GM12892 (cell line): ENCODE measurements at places on chromosomes 6 and 20.

DNA sequence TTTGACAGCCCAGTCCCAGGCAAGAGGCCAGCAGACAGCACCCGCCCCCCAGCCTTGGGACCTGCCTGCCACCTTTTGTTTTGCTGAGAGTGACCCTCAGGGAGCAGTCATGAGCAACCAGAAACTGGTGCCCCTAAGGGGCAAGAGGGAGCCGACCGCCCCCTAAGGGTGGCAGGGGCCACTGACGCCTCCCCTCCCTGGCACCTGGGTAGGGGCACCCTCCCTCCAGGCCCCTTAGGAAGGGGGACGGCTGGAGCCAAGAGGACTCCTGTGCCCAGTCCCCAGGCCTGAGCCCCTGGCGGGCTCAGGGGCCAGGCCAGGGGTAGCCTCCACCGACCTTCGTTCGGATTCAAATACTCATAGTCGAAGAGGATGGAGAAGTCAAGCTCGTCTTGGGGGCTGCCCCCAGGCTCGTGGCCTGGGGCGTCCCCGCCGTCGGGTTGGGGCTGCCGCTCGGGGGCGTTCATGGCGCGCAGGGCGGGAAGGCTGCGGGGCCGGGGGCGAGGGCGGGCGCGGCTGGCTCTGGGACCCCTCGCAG, 417 bp downstream of the NFATC2 start:
- DNase-seq: peak; percentile 59

- DNase-seq: no peak
Observed at GRCh38 chr6:3267162-3267561, 8.4 kb downstream of the PSMG4 start.

GRCh38 chr6:168162366-168162765, 83.4 kb upstream of the FRMD1 start:
- no peak for DNase-seq

DNA sequence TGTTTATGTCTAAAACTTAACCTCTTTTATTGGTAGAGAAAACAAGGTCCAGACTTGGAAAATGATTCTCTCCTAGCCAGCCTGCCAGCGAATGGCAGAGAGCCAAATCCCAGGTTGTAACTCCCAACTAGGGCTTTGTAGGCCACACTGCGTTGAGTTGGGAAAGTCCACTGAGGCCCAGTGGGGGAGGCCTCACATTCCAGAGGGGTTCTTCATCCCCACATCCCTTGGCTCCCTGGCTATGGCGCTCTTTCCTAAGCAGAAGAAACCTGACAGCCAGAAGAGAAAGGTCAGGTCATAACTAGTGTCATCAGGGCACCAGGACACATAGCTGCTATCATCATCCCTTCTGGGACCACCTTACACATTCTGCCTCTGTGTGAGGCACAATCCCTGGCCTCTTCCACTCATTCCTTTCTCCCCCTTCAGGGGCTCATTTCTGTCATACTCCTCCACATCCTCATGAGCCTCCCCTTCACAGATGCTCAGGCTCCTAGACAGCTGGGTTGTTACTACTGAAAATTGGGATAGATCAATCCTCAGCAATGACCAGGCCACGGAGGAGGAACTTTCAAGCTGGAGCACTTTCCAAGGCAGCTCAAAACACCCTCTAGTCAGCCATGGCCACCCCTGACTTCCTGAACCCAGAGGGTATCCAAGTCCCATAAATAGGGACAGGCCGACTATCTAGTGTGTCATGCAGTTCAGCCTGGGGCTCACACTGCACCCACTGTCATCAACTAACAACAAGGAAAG, 48.6 kb downstream of the TCP11 start:
- no peak for DNase-seq

GRCh38 chr6:31479933-31480535, 17.9 kb upstream of the MICB start:
- DNase-seq: no peak

DNA sequence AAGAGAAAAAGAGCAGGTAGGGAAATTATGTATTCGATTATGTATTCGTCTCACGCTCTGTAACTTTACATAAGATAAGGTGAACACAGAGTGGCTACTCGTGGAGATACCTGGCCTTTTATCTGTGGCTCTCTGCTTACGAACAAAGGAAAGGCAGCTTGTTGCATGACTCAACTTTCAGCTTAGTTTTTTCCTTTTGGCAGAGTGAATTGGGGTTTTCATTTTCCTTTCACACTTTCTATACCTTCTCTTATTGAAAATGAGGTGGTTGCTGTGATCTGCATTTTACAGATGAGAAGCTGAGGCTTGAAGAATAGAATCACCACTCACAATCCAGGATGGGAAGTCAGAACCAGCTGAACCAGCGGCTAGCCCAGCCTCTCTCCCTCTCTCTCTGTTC, 13.3 kb upstream of the KCNK15 start:
- DNase-seq: no peak

- DNase-seq: no peak
Observed at GRCh38 chr6:99011151-99011550, 63.4 kb upstream of the FBXL4 start.

GRCh38 chr20:52972965-52973819, 1.0 kb downstream of the TSHZ2 start:
- no peak for DNase-seq

DNA sequence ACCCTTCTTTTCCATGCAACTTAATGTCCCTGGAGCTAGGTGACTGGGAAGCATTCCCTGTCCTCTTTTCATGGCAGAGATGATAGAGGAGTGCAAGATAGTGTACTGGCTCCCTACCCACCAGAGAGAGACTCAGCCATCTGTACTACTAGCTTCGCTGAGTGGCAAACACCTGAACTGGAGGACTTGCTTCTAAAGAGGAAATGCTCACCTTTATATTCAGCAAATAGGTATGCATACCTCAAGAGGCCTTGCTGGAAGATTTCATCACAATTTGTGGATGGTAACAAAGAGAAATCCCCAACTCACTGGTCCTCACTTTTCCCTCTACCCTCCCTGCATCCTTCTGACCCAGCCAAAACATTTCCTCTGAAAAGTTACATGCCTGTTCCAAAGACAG, 124.1 kb downstream of the FOXA2 start:
- DNase-seq: no peak

DNA sequence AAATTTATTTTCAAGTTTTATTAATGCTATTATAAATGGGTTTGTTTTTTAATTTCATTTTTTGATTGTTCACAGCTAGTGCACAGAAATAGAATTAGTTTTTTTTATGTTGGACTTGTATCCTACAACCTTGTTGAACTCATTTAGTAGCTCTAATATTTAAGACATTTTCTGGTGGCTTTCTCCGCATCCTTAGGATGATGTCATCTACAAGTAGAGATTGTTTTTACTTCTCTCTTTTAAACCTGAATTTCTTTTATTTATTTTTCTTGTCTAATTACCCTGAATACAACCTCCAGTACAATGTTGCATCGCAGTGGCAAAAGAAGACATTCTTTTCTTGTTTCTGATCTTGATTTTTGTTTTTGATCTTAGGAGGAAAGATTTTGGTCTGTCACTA, 142.6 kb upstream of the PRDM1 start:
- DNase-seq: no peak

- DNase-seq: no peak
Observed at GRCh38 chr6:89034586-89035251, 45.8 kb upstream of the PNRC1 start.

DNA sequence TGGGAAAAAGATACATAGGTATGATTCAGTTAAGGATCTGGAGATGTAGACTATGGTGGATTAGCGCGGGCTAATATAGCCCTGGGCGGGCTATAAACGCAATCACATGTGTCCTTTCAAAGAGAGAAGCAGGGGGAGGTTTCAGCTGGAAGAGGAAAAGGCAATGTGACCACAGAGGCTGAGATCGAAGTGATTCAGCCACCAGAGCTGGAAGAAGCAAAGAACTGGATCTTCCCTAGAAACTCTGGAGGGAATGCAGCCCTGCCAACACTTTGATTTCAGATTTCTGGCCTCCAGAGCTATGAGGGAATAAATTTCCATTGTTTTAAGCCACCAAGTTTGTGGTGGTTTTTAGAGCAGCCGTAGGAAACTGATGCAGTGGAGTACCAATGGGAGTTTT, 81.5 kb upstream of the NHSL1 start:
- no peak for DNase-seq

DNA sequence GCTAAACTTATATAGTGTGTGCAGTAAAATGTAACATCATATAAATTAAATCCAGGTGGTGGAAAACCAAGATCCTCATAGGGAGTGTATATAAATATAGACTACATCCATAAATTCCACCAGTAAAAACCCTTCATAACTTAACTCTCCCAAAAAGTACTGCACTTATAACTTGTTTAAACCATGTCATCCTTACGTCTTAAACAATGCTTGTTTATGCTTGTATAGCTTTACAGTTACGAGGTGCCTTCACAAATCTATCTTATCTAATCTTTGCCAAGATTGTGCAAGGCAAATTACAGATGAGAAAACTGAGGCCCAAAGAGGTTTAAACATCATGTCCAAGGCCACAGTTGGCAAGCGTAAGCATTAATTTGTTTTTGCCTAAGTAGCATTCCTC, 71.3 kb downstream of the BCAS1 start:
- DNase-seq: no peak

- DNase-seq: peak; percentile 50
Observed at GRCh38 chr6:6918216-6918983, 189.4 kb upstream of the RREB1 start.

GRCh38 chr6:33192671-33193602, 670 bp upstream of the COL11A2 start:
- DNase-seq: no peak

- DNase-seq: no peak
Observed at GRCh38 chr6:115271434-115271833, 789.3 kb downstream of the FRK start.

DNA sequence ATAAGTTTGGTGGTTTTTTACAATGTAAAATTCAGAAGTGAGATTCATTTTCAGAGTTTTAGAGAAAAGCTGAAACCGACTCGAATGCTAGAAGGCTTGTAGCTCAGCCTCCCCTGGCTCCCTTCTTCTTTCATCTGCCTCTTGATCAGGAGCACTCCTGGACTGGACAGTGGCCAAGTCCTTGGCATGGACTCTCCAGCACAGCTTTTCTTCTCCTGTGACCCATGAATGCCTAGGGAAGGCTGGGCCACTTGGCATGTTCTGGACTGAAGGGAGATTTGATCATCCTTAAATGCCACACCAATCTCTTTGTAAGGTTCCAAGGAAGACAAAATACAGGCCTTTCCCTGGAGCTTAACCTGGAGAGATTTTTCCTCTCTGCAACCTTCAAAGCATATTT, 384.0 kb upstream of the SASH1 start:
- DNase-seq: no peak

GRCh38 chr6:12815884-12816600, 99.5 kb downstream of the PHACTR1 start:
- DNase-seq: no peak

GRCh38 chr20:32224463-32224862, 16.8 kb downstream of the POFUT1 start:
- no peak for DNase-seq

- no peak for DNase-seq
Observed at GRCh38 chr6:79208816-79209215, 25.7 kb downstream of the HMGN3 start.

DNA sequence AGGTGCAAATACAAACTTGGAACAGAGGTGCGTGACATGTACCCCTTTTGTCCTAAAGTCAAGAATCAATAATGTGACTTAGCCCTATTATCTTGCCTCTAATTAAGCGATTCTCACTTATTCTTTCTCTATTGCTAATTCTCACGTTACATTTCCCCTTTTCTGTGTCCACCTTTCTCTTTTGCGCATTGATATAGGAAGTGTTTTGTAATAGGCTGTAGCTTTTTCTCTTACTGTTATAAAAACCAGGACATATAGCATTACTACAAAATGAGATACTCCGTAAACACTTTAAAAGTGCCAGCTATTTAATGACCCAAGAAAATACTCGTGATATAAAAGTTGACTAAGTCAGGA, 669 bp upstream of the TMEM30A start:
- DNase-seq: no peak

DNA sequence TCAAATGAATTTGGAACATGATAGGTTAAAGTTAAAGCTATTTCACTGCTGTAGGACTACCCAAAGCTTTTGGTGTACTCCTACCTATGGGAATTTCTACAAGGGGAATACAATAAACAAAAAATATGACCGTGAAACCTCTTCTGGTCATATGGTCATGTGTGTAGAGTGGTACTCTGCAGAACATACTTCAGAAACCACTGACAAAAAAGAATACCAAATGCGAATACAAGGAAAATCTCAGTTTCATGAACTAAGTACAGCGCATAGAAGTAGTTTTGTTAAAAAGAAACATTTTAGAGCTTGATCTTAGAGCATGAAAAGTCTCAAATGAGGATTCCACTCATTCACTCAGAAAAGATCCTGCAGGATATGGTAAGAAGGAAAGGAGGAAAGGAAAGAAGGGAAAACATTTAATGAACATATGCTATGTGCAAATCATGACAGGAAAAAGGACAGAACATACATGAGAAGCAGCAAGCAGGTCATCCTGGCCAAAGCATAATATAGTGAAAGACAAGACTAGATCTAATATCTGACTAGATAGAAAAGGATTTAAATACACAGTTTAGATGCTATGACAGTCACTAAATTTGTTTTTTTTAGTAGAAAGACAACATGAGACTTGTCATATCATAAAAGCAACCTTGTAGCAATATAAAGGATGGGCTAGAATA, 36.5 kb downstream of the SNX14 start:
- no peak for DNase-seq

DNA sequence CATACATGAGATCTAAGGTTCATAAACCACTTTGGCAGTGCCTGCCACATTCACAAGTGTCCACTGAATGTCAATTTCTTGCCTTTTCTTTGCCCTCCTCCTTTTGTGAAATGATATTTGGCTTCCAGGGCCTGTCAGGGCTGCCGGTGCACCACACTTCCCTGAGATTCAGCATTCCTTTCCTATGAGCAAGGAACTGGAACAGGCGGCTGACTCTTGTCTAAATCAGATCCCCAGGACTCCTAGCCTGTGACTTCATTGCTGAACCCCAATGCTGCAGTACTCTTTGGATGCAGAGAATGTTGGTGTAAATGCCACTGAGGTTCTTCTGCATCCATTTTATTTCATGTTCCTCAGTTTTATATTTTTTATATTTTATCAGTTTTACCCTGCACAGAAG, 172.2 kb downstream of the ARID1B start:
- DNase-seq: no peak

GRCh38 chr6:153942361-153942760, 96.7 kb upstream of the OPRM1 start:
- no peak for DNase-seq
